ENCODE measurements at places on chromosomes 7 and 10.

DNA sequence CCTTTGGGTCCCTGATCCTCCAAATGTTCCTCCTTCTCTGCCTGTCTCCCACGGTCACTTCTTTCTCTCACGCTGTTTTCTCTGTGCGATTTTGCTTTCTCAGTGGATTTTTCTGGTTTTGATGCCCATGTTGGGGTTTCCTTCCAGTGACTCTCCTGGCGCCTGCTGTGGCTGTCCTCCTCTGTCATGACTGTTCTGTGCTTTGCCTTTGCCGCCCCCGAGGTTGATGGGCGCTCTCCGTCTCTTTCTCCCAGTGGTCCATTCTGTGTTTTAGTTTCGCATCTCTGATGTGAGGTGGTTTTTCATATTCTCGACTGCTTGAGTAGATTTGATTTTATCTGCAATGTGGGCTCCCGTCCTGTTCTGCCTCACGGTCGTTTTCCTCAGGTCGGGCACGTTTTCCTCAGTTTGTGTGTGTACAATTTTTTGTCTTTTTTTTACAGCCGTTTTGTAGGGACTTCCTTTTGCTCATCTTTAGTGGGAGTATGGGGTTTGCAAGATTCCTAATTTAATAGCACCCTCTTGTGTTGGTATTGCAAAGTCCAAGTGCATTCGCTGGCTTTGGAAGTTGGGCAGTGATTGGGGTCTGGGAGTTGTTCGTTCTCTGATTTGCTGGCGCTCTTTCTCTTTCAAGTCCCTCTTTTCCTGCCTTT, 100.0 kb downstream of the INPP5A start:
- peak; percentile 76 for DNase-seq

DNA sequence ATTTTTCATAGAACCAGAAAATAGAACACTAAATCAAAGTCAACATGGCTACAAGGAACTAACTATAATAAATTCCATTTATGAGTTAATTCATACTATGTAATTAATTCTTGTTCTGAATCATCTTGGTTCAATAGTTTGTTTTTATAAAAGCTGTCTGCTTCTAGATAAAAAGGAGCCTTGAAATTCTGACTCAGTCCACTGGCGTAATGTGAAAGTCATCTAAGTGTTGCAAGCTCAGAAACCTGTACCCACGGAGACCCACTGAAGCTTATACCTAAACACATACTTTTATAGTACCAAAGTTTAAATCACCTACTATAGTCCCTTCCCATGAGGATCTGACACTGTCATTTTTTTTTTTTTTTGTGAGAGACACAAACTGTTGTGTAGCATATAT, 489.4 kb downstream of the SEMA3D start:
- DNase-seq = no peak

- DNase-seq = no peak
Measured at GRCh38 chr10:32937911-32938424, 20.1 kb downstream of the ITGB1 start.

DNA sequence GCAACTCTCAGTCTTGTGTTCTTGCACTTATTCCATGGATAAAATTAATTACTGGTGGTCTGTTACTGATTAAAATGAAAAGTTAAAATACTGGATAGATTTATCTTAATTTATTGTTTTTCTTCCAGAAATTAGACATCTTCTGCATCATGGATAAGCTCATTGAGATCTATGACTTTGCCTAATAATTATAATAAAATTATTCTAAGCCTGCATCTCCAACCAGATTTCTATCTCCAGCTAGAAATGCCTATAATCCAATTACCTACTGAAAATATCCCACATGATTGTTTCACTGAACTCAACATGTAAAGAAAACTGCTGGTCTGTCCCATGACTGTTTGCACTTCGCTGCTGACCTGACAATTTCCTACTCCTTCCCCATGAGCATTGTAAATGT, 88.3 kb upstream of the ACBD5 start:
- no peak for DNase-seq

GRCh38 chr10:96494694-96495093, 19.0 kb downstream of the TLL2 start:
- no peak for DNase-seq

GRCh38 chr7:16535500-16535899, 8.9 kb downstream of the LRRC72 start:
- no peak for DNase-seq

DNA sequence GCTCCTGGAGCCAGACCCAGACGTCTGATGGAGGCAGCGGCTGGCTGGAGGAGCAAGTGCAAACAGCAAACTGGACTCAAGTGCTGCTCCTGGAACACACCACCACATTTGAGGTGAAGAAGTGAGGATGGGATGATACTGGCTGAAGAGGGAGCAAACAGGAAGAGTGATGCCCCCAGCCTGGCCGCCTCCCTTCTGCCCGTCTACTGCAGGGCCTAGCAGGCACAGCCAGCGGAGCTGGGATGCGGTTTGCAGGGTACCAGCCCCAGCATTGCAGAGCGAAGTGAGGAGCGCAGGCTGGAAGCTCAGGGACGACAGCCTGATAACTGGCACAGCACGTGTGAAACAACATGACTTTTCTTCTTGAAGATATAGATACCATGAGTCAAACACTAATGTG, 111.8 kb upstream of the ZNF32 start:
- no peak for DNase-seq

DNA sequence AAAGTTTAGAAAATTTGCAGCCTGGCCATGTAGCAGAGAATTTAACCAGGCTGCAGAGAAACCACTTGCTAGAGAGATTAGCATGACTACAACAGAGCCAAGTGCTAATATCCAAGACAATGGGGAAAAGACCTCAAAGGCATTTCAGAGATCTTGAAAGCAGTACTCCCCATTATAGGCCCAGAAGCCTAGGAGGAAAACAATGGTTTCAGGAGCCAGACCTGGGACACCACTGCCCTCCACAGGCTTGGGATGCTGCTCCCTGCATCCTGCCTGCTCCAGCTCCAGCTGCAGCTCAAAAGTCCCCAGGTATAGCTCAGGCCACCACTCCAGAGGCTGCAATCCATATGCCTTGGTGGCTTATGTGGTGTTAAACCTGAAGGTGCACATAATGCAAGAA, 101.5 kb upstream of the TMEM72 start:
- no peak for DNase-seq

GRCh38 chr10:96261930-96262329, 9.4 kb downstream of the BLNK start:
- no peak for DNase-seq

- no peak for DNase-seq
Measured at GRCh38 chr7:141847996-141848395, 6.7 kb upstream of the PRSS37 start.

DNA sequence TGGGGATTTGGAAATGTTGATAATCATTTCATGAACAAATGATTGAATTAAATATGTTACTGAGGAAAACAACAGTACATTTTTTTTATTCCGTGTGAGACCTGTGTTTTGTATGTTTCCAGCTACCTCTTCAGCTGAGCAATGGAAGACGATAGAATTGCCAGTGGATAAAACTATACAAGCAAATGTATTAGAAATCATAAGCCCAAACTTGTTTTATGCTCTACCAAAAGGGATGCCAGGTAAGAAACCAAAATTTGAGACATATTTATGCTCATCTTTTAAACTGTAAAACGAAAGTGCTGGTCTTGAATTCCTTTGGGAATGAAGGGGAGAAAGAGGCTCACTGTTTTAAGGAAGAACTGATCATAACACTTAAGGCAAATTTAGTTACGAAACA, 17.8 kb upstream of the VWA2 start:
- DNase-seq = no peak

DNA sequence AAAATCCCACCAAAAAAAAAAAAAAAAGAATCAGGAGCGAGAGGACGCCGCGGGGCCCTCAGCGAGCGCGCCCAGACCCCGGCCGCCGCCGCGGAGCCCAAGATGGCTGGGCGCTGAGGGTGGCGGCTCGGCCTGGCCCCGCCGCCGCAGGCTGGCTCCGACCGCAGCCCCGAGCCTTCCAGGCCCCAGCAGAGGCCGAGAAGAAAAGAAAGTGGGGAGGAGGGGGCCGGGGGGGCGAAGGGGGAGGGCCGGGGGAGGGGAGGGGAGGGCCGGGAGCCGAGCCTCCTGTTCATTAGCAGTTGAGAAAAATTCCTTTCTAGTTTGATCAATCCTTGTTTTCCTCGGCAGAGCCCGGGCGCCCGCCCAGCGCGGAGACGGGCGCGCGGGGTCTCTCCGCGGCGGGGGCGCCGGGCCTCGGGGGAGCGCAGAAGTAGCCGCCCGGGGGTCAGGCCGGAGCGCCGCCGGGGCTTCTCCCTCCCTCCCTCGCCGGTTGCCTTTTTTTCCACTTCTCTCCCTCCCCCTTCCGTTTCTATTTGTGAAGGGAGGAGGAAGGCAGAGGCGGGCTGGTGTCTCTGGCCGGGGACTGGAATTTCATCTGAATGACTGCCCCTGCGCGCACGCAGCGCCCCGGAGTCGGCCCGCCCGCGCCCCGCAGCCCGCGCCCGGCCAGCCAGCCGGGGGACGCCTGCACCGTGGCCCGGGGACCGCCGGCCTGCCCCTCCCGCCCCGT, 778 bp upstream of the TRIM8 start:
- peak; percentile 76 for DNase-seq

- no peak for DNase-seq
Measured at GRCh38 chr7:108308903-108309302, 147.3 kb downstream of the NRCAM start.

- DNase-seq = no peak
Measured at GRCh38 chr7:7757576-7757975, 39.2 kb upstream of the RPA3 start.

- DNase-seq = no peak
Measured at GRCh38 chr10:1213252-1214070, 157.3 kb downstream of the WDR37 start.

GRCh38 chr7:87007038-87007437, 52.4 kb downstream of the ELAPOR2 start:
- DNase-seq = no peak

- no peak for DNase-seq
Measured at GRCh38 chr10:19848226-19848985, 32.2 kb downstream of the PLXDC2 start.

DNA sequence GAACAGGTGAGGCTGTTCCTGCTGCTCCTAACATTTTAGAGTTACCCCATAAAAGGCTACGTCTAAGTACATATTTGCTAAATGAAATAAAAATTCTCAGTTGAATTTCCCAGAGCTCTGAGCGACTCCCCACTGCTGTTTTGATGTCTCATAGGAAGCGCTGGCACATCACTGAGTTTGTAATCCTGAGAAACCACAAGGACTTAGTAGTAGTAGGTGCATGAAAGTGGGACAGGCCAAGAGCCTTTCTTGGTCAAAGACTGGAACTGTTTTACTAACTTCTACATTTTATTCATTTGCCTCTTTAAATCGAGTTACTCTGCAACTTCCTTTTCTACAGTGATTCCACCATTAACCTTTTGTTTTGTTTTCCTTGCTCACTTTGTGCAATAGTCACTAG, 85.9 kb downstream of the XPNPEP1 start:
- no peak for DNase-seq

- no peak for DNase-seq
Measured at GRCh38 chr10:26378861-26379294, 59.3 kb upstream of the APBB1IP start.

- DNase-seq = no peak
Measured at GRCh38 chr7:18429547-18429946, 66.0 kb upstream of the HDAC9 start.

DNA sequence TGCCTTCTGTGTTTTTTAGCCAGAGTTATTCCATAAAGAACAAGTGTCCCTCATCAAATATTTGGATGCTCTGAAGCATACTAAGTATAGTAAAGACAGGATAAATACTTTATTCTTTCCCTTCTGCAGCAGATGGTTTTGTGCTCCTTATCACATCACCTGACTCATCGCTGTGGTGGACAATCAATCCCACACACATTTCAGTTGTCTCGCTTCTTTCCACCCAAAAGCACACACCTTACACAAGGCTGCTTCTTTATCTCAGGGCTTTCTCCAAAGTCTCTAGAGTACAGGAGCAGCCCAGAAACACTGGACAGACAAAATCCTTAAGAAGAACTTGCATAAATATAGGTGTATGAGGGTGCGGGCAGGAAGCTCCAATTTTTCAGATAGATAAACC, 43.4 kb downstream of the IGF2BP3 start:
- DNase-seq = no peak

GRCh38 chr10:120543291-120543690, 86.3 kb downstream of the PLPP4 start:
- no peak for DNase-seq

DNA sequence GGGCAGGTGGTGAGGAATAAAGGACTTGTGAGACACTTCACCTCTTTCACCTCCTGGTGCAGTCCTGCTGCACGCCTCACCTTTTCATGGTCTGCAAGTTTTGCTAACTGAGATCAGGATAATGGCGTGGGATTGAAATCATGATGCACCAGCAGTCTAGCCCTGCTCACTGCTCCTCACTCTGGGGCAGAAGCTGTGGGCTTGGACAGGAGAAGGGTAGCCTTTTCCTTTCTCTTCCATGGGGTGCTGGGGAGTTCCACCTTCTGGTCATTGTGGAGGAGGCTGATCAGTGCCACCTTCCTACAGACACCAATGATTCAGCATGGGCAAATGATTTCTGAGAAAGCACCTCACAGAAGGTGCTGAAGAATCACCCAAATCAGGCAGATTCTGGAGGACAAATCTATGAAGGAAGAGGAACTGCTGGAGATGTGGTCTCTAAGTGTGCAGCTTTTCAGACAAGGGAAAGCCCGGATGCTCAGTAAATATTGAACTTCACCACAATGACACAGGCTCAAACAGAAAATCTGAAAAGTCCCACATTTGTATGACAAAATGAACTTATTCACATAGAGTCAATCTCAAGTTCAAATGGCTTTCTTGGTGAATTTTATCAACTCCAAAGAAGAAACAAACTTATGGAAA, 19.7 kb downstream of the MBL2 start:
- no peak for DNase-seq
